ENCODE measurements at places on chromosomes 3 and 15.
A peak's percentile ranks its signal among the peaks of the same experiment; 100 is the strongest.

DNA sequence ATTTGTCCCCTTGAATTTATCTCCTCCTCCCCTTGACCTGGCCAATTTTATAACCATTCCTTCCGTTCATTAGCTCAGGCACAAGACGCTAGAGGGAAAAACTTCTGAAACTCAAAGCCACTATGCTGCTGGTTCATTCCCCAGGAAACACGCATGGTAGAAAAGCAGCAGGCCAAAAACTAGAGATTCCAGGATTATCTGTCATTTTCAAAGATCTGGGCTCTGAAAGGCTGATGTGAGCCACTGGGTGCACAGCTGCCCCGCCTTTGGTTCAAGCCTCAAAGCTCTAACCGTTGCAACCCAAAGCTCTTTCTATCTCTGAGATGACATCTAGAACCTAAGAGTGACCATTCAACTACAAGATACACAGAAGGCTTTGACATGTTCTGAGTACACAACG is 6.1 kb downstream of the ANP32A start:
- DNase-seq, result no peak

- peak; percentile 75 for DNase-seq
Observed at GRCh38 chr3:112017091-112017490, 17.4 kb upstream of the TMPRSS7 start.

DNA sequence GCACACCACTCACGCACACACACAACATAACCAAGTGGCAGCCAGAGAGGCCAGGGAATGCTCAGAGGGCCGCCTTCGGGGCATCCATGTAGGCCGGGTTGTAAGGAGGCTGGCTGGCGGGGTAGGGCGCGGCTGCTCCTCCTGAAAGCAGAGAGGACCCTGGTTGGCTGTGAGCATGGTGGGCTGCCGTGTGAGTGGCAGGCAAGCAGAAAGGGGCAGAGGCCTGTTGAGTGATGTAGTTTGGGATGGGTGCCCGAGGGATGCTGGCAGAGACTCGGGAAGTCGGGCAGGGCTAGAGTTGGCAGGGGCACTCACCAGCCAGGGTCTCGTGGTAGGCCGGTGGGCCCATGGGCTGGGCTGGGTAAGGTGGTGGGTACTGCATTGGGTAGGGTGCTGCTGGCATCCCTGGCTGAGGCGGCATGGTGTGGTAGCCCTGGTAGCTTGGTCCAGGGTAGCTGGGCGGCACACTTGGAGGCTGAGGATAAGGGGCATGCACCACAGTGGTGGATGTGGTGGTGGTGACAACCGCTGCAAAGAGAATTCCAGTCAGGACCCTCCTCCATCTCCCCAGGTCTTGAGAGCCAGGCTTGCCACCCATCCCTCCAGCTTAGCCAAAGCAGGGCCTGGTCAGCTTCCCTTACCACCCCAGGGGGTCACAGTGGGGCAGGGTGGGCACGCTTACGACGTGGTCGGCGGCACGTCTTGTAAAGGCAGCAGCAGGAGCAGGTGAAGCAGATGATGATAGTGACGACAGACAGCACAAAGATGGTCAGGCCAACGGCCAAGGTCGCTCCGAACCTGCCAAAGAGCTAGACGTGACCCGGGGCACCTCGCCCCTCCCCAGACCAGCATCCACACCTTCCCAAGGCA is 22.7 kb downstream of the ATRIP start:
- no peak for DNase-seq

DNA sequence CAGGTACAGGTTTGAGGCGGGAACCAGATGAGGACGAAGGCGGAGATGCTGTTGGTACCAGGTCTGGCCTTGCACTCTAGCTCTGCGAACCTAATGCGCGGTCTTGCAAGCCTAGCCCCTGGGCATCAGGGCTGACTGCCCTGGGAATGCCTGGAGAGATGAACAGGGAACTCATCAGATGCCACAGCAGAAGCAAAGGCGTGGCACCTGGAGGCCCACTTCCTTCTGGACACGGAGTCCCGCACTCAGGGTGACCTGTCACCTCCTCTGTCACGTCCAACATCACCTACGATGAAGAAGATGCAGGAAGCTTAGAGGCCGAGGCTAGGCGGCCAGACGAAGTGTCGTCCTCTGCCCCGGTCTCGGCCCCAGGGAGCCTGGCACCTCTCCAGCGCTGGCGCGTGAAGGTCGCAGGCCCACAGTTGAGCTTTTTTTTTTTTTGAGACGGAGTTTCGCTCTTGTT is 9.4 kb downstream of the RPLP1 start:
- DNase-seq, result no peak

- DNase-seq, result no peak
Observed at GRCh38 chr3:150300852-150301517, 107.1 kb upstream of the TSC22D2 start.

DNA sequence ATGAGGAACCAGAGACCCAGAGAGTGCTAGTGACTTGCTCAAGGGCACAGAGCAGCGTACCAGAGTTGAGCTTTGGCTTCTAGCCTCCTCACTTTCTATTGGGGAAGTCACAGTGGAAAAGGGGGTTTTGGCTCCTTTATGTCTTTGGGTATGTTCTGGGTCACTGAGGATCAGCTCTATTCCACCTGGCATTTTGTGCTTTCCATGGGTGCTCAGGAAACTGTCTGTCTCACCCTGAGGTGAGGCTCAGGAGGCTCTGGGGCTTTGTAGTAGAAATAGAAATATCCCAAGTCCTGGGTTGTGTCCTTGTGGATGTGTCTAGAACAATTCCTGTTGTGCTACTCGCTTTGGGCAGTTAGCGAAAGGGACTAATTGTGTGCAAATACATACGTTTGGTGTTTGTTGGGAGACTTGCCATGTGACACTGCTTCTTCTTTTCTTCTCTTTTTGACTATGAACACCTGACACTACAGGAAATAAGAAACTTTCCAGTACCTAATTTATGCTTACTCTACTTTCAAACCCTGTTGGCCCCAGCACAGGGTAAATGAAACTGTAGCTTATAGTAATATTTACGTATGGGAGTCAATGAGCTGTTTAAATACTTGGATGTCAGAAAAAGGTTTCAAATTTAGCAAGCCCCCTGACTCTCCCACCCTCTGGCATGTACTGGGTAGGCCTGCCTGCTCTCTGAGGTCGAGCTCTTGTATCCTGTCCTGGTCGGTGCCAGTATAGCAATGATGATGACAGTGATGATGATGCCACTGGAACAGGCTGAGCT is 35.6 kb downstream of the SMAD3 start:
- no peak for DNase-seq

- DNase-seq, result no peak
Observed at GRCh38 chr3:27146786-27147185, 222.4 kb downstream of the NEK10 start.

GRCh38 chr15:82128401-82129148 is 82.8 kb upstream of the MEX3B start:
- no peak for DNase-seq

GRCh38 chr3:55203006-55203405 is 275.1 kb upstream of the LRTM1 start:
- DNase-seq, result no peak

All from inflammatory macrophage (primary cell).